ENCODE measurements at places on chromosomes 5 and 9.
A peak's percentile ranks its signal among the peaks of the same experiment; 100 is the strongest.

DNA sequence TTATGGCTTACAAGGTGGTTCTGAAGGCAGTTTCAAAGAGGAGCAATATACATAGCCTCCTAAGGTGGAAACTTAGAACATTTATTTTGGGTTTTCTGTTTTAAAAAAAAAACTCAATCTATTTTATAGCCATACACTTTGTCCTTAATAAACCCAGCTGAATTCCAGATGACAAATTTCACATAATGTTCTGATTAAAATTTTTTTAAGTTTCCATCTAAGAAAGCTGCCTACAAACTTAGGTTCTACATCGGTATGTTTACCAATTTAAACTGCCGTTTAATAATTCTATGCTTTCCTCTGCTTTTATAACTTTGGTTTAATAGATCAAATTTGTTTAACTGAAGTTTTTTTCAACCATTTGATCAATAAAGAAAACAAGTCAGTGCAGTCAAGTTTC lies 12.5 kb downstream of the NR3C1 start:
- no peak for DNase-seq

DNA sequence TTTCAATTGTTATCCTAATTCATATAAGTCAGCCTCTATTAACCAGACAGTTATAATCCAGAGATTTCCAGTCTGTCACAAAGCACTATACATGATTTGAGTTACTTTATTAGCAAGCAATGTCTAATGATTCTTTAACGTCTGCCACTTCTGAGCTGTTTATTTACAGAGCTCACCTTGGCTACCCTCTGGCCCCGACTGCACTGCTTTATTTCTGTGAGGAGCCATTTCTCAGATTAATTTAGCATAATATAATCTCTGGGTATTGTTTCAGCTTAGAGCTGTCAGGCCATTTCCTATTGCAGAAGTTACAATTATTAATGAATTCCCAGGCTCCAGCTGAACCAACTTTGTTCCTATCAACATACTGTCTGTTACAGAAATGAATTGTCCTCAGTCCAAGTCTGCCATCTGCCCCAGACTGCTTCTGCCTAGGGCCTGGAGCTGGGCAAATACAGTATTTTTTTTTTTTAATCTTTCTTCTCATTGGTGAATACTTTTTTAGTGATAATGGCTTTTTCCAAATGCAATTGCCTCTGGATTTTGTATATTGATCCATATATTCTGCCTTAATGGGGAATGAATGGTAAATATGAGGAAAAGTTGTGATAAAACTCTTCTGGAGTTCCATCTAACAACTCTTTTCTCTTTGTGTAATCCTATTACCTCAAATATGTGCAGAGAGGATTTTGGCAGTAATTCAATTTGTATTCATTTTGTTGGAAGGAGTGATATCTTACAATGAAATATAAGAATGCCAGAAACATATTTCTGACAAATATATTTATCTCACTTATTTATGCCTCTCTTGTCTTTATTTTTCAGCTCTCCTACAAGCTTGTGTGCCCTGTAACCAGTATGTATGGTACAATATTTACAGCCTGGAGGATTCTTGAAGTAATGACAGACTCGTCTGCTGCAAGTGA lies 104.7 kb downstream of the FOCAD start:
- DNase-seq: no peak

GRCh38 chr9:95182854-95183563 lies 134.5 kb downstream of the FANCC start:
- no peak for DNase-seq

- no peak for DNase-seq
Observed at GRCh38 chr5:124408738-124409453, 337.5 kb downstream of the ZNF608 start.

DNA sequence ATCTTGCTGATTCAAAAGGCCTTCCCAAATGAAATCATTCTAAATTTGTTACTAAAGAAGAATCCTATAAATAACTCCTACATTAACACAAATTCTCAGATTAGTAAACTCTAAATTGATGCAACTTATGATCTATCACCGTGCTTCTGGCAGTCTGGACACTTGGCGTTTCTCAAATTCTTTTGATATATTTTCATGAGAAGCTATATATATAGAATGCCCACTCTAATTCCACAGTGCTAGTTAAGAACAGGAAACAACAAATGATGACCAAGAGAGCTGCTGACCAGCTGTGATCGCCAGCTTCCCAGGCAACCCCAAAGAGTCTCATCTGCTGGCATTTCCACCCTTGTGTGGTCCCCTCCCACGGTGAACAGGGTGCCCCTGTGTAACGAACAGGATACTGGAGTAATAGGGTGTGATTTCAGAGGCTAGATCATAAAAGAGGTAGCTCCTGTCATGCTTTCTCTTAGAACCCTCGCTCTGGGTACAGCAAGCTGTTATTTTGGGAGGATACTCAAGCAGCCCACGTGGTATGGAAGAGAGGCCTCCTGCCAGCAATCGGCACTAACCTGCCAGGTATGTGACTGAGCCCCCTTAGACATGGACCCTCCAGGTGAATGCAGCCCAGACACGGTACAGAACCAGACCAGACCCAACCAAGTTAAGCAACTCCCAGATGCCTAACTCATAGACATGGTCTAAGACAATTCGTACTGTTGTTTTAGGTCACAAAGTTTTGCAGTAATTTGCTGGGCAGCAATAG lies 64.7 kb downstream of the CDC14B start:
- no peak for DNase-seq

DNA sequence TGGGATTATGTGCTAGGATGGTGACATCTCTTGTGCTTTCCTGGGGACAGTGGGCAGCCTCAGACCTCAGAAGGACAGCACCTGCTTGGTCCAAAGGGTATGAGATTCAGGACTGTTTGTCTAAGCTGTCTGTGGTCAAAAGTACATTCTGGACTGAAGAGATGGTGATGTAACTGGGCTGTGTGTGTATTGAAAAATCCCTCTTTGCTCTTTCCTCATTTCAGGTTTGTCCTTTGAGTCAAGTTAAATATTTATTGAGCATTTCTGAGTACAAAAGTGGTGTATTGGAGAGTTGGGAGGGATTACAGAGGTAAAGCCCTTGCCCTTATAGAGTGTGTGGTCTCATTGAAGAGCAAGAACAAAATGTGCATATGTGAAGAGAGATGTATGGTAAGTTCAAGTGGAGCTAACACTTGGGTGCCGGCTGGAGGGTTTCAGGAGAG lies 46.7 kb downstream of the RCL1 start:
- DNase-seq: no peak

DNA sequence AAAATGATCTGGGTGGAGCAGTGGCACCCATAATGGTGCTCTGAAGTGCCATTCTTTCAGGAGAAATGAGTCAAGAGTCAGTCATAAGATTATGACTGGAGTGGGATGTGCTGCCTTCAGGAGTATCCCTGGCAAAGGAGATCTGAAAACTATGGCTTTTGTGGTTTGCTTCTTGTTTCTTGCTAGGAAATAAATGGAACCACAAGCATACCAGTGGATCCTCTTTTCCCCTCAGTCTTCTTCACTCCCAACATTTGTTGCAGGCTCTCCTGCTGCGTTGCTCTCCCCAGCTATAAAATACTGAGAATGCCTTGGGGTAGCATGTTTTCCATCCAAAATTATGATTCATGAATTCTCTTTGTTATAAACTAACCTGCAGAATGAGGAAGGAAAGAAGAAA lies 199.1 kb downstream of the NNT start:
- no peak for DNase-seq

DNA sequence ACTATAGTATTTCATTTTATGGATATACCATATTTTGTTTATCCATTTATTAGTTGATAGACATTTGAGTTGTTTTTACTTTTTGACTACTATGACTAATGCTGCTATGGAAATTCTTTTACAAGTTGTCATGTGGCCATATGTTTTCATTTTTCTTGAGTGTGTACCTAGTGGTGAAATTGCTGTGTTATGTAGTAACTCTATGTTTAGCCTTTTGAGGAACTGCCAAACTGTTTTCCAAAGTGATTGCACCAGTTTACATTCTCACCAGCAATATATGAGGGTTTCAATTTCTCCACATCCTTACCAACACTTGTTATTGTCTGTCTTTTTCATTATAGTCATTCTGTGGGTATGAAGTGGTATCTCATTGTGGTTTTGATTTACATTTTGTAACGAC lies 75.4 kb downstream of the GRIA1 start:
- DNase-seq: no peak

DNA sequence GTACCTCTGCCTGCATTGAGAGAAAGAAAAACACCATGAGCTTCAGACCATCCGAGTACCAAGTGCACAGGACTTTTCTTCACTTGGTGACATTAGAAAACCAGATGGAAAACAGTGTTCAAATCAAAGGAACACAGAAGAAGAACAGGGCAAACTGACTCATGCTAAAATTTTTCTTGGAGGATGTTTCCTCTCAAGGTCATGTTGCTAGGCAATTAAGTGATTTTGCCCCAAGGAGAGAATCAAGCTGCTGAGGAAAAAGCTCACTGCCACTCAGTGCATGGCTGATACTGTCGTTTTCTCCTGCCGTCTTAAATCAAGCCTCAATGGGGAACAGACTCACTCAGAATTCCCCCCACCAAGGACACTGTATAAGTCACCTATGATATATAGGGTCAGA lies 57.9 kb upstream of the SIMC1 start:
- DNase-seq: no peak

DNA sequence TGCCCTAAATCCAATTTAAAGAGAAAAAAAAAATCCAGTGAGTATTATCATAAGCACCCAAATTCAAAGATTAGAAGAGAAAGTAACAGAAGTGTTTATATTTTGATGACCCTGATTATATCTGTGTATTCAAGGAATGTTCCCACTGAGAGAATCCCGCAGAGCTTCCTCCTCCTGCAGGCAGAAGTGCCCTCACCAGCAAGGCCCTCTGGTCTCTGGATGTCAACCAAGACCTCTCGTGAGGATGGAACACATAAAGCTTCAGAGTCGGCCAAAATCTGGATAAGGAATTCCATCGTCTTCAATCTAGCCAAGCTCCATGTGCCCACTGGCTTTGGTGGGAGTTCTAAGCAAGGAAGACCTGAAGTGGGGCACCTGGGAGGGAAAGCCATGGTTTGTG lies 18.1 kb downstream of the PTCH1 start:
- no peak for DNase-seq

- DNase-seq: peak; percentile 20
Observed at GRCh38 chr5:156402387-156402921, 75.5 kb downstream of the SGCD start.

GRCh38 chr5:56229111-56229510 lies 4.0 kb downstream of the ANKRD55 start:
- DNase-seq: no peak

DNA sequence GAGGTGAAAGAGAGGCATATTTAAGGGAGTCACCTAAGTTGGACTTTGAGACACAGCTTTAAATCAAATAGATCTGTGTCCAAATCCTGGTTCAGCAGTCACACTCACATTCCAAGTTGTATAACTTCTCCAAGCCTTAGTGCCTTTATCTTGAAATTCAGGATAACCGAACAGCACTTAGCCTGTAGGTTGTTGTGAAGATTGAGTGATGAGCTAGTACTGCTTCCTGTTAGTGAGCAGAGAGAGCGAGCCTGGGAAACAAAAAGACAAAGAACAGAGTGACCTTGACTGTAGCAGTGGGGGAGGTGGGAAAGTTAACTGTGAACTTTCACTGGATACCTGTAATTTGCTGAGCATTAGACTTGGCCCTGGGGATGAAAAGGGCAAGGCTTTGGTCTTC lies 22.4 kb downstream of the MAML1 start:
- DNase-seq: no peak

DNA sequence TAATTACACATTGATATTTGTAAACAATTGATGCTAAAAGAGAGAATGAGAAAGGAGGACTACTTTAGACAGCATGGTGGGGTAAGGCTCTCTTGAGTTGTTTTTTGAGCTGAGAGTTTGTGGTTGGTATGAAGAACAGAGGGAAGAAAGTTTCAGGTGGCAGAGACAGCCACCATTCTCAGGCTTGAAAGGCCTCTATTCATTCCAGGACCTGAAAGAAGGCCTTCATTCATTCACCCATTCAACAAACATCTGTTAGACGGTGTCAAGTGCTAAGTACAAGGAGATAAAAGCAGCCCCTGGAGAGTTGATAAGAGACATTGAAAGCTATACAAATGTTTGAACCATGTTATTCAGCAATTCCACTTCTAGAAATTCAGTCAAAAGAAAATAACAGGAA lies 21.7 kb upstream of the ADAM19 start:
- no peak for DNase-seq

DNA sequence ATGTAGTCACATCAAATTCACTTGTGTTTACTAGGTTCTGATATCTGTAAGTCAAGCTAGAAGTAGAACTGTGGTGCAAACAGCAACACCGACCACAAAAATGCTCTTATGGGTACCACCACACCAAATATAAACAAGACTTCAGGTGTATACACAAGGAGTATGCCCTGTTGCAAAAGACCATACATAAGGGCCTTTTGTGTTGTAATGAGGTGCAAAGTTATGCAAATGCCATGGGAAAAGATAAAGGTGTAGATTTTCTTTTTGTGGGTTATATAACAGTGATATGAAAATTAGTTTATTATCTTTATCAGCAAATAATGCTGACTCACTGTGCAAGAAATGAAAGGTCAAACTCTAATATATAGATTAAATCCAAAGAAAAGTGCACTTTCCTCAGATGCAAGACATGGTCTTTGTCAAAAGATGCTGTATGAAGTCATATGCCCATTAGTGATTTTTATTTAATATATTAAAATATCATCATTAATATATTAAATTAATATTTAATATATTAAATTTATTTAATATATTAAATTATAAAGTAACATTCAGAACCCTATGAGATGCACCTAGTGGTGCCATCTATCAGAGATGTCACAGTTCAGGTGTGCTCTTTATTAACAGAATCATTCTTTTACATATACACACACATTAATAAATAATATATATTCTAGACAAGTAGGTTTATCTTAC lies 26.7 kb upstream of the ALDH1A1 start:
- no peak for DNase-seq

GRCh38 chr9:21681641-21682040 lies 120.8 kb upstream of the MTAP start:
- DNase-seq: no peak

- no peak for DNase-seq
Observed at GRCh38 chr5:51622161-51622790, 239.0 kb downstream of the ISL1 start.

- DNase-seq: no peak
Observed at GRCh38 chr9:123551734-123552133, 195.7 kb downstream of the CRB2 start.

GRCh38 chr5:171597946-171598640 lies 178.6 kb downstream of the FGF18 start:
- DNase-seq: no peak

- no peak for DNase-seq
Observed at GRCh38 chr9:92749934-92750315, 14.7 kb downstream of the BICD2 start.

GRCh38 chr5:149549461-149550267 lies 1.6 kb downstream of the CSNK1A1 start:
- DNase-seq: peak; percentile 23

Data from activated CD4-positive, alpha-beta T cell treated with anti-CD3 and anti-CD28 coated beads, Interleukin-2, amount 50 U/mL, for 1 hour (primary cell).